ENCODE measurements at places on chromosomes 4 and X.

GRCh38 chr4:143768007-143768591 lies 67.6 kb upstream of the FREM3 start:
- DNase-seq = no peak

- no peak for DNase-seq
These were observed 82.8 kb upstream of the CAMK2D start for GRCh38 chr4:113844369-113844768.

- no peak for DNase-seq
These were observed 175.7 kb upstream of the BCOR start for GRCh38 chrX:40273356-40274050.

DNA sequence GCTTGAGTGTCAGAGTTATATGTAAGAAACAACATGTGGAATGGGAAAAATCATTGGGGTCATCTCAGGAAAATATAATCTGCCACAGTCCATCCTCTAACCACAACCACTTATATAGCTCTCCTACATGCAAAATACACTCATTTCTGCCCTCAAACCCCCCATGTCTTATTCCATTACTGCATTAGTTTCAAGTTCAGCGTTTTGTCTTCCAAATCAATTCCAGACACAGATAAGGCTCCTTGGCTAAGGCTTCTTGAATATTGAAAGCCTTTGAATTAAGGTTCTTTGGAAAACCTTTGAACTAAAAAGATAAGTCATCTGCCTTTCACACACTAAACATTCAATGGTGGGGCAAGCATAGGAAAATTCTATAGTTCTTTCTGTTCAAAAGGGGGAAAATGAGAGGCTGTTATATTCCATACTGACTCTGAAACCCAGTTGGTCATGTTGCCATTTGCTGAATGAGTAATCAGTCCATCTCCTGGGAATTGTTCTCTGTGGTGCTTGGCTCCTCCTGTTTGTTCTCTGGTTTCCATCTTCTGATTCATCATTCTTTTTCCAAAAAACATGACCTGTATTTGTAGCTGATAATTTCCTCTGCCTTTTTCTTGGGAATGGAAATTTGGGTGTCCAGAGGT lies 218.7 kb downstream of the BMPR1B start:
- no peak for DNase-seq

DNA sequence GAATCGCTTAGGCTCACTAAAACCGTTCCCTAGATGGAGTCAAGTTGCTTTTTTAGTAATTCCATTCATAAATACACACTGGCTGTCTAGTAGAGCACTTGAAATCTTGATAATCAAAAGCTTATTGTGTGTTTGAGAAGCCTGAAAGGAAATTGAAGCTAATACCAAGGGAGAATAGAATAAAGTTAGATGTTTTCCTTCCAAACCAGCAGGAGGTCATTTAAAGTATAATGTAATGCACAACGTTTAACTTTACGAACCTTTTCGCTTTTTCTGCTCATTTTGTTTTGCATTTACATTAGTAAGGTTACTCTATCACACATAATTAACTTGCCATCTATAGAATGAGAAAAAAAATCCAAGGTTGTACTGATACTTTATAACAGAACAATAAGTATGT lies 440.9 kb downstream of the NKX6-1 start:
- no peak for DNase-seq

GRCh38 chr4:181661090-181661489 lies 582.1 kb upstream of the TENM3 start:
- DNase-seq = no peak

DNA sequence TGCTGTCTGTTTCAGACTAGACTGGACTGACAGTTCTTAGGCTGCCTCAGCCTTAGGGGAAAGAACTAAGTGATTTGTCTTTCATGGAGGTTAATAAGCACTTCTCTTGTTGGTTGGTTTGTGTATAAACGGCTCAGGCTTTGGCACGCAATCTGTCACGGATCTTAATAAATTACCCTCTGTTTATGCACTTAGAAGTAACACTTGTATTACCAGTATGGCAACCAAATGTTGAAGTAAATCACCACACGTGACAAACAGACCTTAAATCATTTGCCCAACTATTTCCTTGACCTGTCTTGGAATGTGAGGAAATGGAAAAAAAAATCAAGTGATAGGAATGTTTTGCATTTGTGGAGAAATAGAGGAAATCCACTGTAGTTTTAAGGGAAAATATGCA lies 69.9 kb downstream of the TEX13A start:
- DNase-seq = no peak

GRCh38 chr4:152734015-152734698 lies 45.4 kb downstream of the TIGD4 start:
- DNase-seq = no peak

DNA sequence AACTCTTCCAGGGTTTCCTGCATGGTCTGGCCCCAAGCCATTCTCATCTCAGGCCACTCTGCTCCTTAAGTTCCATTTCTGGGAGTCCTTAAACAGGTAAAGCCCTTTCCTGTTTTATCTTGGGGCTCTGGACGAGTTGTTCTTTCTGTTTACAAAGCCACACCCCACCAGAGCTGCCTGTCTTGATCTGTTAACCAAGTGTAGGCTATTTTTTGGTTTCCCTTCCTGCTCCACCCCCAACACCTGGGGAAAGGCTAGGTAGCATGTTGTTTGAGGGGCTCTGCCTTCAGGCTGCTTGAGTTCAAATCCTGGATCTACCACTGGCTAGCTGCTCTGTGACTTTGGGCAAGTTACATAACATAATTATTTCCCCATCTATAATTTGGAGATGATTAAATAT lies 40.0 kb downstream of the ERVMER34-1 start:
- no peak for DNase-seq

- no peak for DNase-seq
These were observed 115.4 kb upstream of the STK26 start for GRCh38 chrX:131907488-131908314.

DNA sequence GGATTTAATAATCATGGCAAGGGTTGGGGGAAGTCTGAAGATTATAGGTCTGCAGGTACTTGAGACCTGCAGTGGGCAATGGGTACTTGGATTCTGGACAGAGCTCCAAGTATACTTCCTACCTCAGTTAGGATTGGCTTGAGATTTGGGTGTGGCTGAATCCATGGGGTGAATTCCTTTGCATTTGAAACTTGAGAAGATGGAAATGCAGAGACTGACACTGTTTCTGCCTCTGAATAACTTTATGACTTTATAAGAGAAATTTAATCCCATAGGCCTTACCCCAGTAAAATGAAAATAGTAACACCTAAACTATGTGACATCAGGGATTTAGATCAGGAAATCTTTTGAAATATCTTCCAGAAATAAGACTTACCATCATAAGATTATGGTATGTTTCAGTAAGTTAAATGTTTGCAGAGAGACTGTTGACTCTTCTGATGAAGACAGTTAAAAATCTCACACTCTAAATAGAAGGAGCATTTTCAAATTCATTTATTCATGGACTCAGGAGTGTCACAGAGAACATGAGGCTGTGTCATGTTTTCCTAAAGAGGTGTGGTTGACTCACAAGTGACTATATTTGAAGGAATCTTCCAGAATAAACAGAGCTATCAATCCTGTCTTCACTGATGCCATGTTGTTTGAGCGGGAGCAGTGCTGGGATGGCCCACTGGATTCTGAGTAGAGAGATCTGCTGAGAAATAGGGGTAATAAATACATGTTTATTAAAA lies 513.5 kb upstream of the NR3C2 start:
- no peak for DNase-seq

DNA sequence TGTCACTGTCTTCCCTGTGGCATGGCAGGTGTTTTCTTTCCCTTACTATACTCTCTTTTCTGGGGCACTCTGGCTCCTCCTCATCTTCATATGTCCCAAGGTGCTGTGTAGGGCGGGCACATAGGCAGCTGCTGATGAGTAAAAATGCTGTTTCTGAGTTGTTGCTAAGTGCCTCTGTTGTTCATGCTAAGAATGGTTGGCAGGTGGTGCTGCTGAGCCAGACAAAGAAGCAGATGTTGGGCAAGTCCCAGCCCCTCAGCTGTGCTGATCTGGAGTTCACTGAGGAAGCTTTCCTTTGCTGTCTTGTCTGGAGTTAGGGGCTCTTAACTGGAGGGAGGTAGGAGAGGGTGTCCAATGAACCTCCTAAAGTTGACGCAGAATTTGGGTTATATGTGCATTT lies 40.6 kb downstream of the HADH start:
- peak; percentile 83 for DNase-seq

DNA sequence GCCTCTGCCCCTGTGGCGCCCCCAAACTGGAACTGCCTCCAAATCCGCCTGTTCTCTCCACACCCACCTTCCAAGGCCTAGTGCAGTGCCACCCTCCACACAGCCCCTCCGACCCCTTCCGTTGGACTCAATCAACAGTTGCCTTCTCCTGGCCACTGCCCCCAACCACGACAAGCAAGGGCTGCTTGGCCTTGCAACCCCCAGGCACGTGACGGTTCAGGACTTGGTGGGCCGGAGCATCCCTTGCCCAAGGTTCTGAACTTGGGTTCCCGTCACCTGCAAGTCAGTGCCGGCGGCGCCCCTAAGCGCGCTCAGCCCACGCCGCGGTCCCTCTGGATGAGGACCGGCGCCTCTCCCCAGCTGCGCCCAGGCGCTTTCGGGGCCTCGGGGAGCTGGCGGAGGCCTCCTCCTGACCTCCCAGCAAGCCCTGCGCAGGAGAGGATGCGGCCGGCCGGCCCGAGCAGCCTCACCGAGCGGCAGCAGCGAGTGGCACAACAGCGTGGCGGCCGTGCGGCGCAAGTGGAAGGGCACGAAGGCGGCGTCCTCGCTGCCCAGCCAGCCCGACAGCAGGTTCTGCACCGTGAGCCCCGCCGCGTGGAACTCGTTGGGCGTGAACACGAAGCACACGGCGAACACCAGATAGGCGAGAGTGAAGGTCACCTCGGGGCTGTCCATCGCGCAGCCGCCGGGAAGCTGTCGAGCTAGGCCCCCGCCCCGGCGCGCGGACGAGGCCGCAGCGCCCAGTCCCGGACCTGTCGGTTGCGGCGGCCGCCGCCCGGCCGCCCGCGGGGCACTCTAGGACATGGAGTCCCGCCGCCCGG lies 750 bp downstream of the TMEM129 start:
- DNase-seq = peak; percentile 65

DNA sequence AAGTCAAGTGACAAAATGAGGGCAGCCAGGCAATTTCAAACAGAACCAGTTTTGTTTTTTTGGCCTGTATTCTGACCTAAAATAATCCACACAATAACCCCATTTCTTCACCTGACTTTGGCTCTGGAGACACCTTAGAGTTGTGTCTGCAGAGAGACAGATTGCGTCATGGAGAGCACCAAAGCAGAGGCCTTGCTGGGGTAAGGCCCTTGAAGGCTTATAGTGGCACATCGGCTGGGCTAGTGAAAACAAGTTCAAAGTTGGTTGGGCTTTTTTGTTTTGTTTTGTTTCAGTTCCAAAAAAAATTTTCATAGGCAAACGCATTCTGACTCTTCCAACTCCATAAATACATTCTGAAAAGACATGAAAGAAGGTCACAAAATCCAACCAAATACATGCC lies 34.4 kb downstream of the PARM1 start:
- DNase-seq = no peak

DNA sequence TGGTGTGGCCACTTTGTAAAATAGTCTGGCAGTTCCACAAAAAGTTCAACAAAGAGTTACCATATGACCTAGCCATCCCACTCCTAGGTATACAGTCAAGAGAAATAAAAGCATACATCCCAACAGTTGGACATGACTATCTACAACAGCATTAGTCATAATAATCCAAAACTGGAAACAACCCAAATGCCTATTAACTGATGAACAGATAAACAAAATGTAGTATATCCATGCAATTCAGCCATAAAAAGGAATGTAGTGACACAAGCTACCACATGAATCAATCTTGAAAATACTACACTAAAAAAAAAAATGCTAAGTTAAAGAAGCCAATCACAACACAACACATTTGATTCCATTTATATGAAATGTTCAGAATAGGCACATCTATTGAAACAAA lies 16.1 kb downstream of the MED14 start:
- no peak for DNase-seq

DNA sequence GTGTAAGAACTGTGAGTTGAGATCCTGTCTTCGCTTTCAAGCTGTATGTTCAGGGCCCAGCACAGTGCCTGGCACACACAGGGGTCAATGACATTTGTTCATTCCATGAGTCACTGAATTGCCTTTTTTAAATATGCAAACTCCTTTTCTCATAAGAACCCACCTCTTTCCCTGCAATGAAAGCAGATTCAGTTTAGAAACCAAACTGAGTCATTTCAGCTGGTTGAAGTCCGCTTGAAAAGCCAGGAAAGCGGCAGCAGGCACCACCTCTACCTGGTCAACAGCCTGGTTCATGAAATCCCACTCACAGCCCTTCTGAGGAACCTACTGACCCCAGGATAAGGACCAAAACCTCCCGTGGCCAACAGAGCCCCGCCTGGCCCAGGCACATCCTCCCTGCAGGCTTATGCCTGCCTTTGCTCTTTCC lies 4.5 kb upstream of the C1QTNF7 start:
- no peak for DNase-seq

DNA sequence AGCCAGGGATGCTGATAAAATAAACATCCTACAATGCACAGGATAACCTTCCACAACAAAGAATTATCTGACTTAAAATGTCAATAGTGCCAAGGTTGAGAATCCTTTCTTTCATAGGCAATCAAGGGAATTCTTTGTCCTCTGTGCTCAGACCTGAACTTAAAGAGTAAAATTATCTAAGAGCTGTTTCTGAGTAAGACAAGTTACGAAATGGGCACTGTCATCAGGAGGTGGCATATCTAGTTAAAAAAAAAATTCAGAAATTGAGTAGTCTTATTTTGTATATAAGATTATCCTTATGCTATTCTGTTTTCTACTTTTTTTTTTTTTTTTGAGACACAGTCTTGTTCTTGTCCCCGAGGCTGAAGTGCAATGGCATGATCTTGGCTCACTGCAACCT lies 3.3 kb upstream of the RAB33B start:
- DNase-seq = no peak

- no peak for DNase-seq
These were observed 155.9 kb upstream of the MAOA start for GRCh38 chrX:43500246-43500645.

DNA sequence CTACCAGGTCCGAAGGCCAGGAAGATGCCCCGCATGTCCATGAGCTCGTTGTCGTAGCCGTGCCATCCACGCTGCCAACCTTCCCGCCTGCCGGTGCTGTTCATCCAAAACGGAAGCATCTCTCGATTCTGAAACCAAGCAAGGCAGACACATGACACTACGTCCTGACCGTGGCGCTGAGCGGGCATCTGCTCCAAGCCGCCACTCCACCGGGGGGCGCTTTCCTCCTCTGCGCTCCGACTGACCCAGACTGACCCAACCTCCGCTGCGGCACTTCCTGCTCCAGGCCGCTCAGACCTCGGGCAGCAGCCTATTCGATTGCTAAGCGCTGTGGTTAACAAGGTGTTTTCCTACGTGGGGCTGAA lies 120.5 kb downstream of the ENPP6 start:
- no peak for DNase-seq

Data from naive thymus-derived CD8-positive, alpha-beta T cell (primary cell).